HT-29 (cell line): ENCODE measurements at places on chromosomes 5 and 9.

- DNase-seq: no peak
Observed at GRCh38 chr5:14197056-14197455, 53.9 kb downstream of the TRIO start.

DNA sequence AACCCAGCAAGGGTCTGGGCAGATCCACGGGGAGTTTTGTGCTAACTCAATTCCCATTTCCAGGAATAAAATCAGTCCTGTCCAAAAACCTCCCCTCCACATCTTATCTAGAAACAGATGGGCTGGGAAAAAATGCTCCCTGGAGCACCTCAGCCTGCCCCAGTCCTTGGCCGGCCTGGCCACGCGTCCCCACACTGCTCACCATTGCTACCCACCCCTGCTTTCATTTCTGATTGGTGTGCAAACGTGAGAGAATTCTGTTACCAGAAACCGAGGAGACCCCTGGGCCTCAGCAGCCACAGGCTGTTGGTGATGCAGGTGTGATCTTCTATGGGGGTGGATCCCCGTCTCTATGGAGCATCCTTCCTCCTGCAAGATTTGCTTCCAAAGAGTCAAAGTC, 38.0 kb upstream of the OLFM1 start:
- no peak for DNase-seq

DNA sequence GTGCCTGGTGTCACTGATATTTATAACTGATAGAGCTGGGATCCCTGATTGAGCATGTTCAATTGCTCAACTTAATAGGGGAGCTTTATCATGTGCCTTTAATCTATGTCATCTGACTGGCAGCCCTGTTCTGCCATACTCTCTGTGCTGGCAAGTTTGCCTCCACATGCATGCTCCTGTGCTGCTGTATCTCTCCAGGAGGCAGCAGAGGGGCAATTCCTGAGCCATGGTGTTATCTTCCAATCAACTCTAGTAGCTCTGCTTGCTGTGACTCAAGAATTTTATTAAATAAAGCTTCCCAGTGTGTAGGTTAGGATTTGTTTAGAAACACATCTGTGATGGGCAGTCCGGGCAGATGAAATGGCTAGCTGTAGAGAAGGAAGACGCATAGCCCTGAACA, 642.0 kb downstream of the KIF4B start:
- DNase-seq: no peak

- no peak for DNase-seq
Observed at GRCh38 chr9:136629001-136629878, 33.5 kb upstream of the EGFL7 start.

DNA sequence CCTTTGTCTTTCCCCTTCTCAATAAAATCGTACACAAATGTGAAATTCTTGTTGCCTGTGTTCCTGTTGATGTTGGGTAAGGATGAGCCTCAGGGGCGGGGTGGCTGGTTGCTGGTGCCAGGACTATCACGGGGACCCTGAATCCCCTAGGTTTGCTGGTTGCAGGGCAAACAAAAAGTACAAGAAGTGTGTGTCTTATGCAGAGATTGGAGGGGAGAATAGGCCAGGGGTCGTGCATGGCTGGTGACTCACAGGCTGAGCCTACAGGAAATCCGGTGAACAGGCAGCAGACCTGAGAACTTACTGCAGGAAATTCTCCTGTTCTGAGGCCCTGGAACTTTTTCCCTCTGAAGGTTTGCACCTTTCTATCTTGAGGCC, 5.5 kb downstream of the ANXA2R start:
- DNase-seq: peak; percentile 71
